ENCODE measurements at places on chromosomes 3 and 15.

- DNase-seq: no peak
These were observed 128.9 kb downstream of the MCTP2 start for GRCh38 chr15:94360251-94360685.

GRCh38 chr3:45441584-45442310 is 53.4 kb downstream of the LARS2 start:
- DNase-seq: no peak

GRCh38 chr3:87132801-87133200 is 94.3 kb upstream of the CHMP2B start:
- DNase-seq: no peak

DNA sequence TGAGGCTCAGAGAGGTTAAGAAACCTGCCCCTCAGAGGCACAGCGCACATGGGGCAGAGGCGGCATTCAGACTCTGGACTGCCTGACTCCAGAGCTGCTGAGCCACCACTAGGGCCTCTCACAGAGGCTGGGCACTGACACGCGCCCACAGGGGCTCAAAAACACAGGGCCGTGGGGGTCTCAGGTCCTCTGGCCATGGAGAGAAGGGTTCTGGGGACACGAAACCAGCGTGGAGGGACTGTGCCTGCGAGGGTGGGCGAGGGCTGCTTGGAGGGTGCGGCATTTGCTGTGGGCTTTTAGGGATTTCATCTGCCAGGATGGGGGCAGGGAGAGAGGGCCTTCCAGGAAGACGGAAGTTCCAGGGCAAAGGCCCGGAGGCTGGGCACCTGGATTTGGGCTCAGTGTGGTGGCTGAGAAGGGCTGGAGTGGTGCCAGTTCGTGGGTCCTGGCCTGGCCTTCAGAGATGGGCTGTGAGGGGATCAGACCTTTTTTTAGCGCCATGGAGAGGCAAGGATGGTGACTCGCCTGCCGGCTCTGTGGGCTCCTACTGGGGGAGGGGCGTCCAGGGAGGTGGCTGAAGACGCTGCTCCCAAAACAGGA is 69.6 kb downstream of the EFCAB12 start:
- DNase-seq: no peak

DNA sequence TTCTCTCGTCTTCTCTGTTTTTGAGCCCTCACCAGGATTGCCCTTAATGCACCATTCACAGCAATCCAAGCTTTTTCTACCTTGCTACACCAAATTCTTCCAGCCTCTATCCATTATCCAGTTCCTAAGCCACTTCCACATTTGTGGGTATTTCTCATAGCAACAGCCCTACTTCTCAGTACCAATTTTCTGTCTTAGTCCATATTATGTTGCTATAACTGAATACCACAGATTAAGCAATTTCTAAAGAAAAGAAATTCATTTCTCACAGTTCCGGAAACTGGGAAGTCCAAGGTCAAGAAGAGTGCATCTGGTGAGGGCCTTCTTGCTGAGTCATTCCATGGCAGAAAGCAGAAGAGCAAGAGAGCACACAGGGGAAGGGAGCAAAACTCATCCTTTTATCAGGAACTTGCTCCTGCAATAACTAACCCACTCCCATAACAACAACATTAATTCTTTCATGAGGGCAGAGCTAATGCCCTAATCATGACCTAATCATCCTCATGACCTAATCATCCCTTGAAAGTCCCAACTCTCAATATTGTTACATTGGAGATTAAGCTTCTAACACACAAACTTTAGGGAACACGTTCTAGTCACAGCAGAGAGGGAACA is 9.7 kb upstream of the EIF1B start:
- no peak for DNase-seq

- no peak for DNase-seq
These were observed 261.7 kb downstream of the SLC9A9 start for GRCh38 chr3:143586576-143586975.

DNA sequence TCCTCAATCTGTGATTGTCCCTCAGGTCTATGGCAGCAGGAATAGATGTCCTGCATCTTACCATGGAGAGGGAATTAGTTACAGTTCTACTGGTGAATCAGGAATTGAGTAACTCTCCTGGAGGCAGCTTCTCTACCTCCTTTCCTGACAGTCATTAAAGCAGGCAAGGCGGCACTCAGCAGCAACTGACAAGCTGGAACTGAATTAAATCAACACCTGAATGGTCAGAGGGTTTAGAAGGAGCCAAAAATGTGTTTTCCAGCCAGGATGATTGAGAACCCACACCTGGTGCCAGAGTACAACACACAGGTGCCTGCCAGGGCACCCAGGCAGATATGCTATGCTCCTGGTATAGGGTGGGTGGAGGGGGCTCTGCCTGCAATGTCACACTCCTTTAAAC is 43.1 kb upstream of the TIPARP start:
- DNase-seq: no peak

GRCh38 chr3:153927107-153927506 is 194.1 kb upstream of the ARHGEF26 start:
- no peak for DNase-seq

Measured in RWPE2 (cell line).